Stimulated activated CD8-positive, alpha-beta memory T cell treated with anti-CD3 and anti-CD28 coated beads, Interleukin-2, amount 100 ng/mL, for 1 hour (primary cell): ENCODE measurements at places on chromosomes 6 and 20.

- DNase-seq = no peak
Observed at GRCh38 chr6:51934098-51934497, 153.3 kb downstream of the PKHD1 start.

DNA sequence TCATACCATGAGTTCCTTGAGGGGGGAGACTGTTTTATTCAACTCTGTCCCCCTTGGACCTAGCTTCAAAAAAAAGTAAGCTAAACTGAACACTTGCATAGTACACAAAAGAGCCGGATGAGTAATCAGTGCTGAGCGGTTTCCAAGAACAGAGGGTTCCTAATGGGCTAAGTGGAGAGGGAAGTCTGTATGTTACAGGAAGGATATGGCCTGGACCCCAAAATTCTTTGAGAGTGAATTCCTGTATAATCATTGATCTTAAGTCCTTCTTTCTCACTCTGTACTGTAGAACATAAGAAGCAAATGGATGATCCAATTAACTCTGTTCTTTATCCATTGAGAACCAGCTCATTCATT, 324.7 kb upstream of the CNR1 start:
- no peak for DNase-seq

DNA sequence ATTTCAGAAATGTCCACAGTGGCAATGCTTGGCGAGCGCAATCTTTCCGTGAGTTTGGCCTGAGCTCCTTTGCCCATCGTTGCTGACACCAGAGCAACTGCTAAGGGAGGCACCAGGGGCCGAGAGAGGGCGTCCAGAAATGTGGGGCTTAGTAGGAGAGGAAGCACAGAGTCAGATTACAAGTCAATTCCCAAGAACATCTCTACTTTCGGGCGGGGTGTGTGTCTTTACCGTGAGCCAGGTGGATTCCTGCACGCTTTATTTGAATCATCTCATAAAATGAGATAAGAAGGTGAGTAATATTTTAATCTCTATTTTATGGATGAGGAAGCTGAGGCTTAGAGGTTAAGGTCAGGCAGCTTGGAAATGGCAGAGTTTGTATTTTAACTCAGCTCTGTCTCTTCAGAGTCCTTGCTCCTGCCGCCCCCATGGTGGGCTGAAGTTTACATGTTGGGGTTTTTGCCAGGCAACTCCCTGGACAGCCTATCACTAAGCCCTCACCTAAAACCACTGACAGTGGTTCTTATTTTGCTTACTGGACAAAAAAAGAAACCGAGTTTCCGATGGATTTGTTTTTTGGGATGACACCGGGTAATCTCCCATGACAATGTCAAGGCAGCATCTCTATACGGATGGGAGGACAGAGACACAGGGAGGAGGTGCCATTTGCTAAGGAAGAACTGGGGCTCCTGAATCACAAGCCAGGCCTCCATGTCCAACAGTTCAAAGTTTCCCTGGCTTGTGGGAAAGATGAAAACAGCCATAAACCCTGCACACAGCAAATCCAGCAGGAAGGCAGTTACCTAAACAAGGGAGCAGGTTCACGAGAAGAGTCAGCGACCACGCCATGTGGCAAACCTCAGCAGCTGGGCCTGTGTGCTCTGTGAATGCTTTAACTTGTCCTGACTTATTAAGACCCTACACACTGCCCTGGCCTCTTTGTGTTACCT, 112.6 kb upstream of the SLC24A3 start:
- DNase-seq = no peak

DNA sequence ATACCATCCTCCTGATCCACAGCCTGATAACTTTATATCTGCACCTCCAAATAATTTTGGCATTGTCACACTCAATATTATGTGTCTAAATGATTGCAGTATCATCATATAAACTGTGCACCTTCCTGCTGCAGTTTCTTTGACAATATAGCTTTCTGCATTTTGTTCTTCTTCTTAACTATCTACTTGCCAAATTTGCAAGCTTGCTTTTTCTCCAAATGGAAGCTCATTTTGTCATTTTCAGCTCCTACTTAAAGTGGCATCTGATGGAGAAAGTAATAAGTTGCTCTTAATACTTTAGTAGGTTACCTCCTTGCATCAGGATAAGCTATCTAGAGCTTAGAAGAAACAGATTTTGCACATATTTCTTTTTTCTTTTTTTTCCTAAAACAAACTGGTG, 74.0 kb upstream of the DEFB112 start:
- no peak for DNase-seq

DNA sequence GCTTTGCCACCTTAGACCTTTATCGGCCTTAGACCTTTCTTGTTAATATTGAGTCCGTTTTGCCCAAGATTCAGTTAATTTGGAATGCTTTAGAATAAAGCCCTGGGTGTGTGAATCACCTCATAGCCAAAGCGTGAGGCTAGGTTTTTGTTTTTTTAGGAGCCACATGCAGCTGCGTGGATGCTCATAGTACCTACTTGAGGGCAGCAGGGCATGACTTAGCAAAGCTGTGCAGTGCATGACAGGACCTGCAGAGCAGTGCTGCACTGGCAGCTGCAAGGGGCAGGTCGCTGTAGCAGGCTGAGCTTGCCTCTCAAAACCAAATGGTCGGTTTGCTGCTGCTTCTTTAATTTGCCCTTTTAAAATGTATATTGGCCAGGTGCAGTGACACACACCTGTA, 116.1 kb downstream of the JAG1 start:
- DNase-seq = no peak

DNA sequence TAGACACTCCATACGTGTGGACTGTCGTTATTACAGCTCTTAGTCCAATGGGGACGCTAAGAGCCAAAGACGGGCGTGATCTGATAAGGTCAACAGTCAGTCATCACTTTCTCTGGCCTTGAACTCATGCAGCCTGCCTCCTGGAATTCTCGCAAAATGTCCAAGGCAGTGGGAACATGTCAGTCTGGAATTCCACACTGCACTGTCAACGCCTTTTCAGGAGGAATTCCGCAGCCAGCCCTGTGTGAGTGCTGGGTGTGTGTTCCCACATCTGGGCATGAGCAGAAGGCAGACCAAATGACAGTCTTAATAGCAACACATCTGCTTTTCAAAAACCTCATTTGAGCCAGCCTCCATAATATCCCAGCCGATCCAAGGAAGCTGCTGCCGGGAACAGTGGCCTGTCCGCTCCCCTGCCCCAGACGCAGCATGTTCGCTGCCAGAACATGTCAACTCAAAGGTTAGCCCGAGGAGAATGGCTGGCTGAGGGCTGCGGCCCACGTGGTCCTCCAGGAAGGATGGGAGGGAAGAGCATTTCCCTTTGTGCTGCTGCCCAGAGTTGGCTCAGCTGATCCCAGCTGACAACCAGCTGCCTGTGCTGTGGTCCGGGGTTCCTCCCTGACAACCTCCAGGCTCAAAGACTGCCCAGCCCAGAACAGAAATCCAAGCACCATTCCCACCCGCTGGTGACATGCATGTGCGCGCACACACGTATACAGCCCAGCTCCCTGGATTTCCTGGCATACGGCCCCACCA, 103.1 kb downstream of the SULF2 start:
- no peak for DNase-seq

DNA sequence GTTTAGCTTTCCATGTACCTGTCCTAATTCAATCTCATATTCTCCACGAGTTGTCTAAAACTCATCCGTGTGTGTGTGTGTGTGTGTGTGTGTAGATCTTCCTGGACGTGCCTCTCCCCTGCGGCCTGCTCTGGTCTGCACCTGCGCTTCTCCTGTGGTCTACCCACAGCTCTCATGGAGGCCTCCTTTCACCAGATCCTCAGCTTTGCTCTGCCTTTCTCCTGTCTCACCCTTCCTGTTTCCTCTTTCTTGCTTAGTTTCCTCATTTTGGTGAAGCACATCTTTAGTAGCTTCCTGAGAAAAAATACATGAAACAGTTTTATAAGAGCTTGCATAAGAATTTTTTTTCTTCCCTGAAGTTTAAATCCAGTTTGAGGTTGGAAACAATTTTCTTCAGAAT, 18.1 kb downstream of the SLX4IP start:
- DNase-seq = no peak

- DNase-seq = no peak
Observed at GRCh38 chr20:6838181-6838826, 70.8 kb downstream of the BMP2 start.

DNA sequence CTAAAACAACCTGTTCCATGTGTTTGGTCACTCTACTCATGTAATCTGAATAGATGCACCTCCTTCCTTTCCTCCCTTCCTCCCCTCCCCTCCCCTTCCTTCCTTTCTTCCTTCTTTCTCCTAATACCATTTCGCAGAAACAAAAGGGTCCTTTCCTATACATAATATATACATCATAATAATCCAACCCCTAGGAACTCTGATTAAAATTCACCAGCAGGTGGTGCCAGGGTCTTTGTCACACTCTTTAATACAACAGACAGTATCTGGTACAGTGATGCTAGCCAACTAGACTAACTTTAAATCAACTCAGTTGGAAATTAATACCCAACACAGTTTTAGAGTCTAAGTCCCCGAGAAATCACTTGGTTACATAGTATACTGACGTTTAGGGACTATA, 181.2 kb upstream of the SHLD1 start:
- DNase-seq = peak; percentile 6

GRCh38 chr6:42281570-42281969, 63.9 kb upstream of the MRPS10 start:
- DNase-seq = peak; percentile 39

DNA sequence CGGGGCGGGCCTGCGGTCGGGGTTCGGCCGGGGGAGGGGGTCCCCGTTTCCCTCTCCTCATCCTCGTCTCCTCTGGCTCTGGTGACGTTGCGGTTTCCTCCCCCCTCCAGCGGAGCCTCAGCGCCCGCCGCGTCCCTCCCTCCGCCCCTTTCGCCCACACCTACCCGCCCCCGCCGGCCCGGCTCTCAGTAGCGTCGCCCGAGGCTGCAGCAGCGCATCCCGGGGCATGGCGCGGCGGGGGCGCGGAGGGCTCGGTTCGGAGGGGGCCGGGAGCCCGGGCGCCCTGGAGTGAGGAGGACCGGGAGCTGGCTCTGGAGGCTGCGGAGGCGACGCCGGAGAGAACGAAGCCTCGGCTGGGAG, at the start of gene DSE:
Gene DSE (plus strand): TSS at position 188 of the 360 bp plus-strand sequence. CDS start 28,304 bp downstream, outside the sequence.
- peak; percentile 47 for DNase-seq

DNA sequence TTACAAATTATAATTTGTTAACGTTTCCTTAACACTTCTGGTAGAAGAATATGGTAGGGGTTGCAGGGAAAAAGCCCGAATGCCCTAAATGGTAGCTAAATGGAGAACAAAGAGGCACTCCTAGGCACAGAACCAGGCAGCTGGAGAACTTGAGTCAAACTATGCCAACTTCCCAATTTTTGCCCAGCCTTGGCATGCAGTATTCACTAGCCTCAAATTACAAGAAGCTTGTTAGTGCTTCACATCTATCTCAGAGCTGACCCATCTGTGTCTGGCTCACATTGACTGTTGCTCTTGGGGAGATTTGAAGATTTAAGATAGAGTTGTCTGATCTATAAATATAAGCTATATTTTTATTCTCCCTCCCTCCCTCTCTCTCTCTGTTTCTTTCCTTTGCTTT, 19.4 kb upstream of the LRFN2 start:
- no peak for DNase-seq

DNA sequence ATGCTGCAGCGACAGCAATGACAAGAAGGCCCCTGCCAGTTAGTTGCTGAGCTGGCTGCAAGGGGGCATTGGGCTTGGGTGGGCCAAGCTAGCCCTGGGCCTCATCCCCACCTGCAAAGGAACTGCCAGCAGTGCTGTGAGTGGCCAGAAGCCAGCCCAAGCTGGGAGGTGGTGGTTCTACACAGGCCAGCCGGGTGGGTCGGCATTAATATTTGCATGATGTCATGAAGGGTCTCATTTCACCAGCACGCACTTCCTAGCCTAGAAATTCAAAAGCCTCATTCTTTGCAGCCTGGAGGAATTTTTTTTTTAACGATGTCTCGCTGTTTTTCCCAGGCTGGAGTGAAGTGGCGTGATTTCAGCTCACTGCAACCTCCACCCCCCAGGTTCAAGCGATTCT, 62.0 kb downstream of the IYD start:
- DNase-seq = no peak

GRCh38 chr6:16292432-16292831, 54.0 kb downstream of the GMPR start:
- no peak for DNase-seq

- no peak for DNase-seq
Observed at GRCh38 chr6:53825532-53826321, 30.9 kb downstream of the LRRC1 start.

DNA sequence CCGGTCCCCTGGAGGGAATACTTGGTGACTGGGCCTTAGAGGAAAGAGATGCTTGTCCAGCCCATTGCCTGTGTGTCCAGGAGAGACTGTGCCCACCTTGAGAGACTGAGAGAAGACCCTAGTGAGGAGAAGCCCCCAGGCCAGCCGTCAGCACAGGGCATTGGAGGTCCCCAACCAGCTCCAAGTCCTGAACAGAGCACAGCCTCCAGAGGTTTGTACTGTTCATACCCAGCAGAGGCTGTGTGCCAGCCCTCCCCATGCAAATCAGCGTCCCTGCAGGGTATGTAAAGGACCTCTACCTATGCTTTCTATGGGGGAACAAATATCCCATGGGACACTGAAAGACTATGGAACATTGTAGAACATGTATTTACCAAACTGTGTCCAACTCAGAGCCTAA, 8.4 kb downstream of the HLA-E start:
- DNase-seq = no peak

- DNase-seq = no peak
Observed at GRCh38 chr6:154864066-154864430, 130.8 kb downstream of the SCAF8 start.

- no peak for DNase-seq
Observed at GRCh38 chr6:105609375-105609991, 206.6 kb upstream of the PREP start.

- no peak for DNase-seq
Observed at GRCh38 chr20:54661265-54661664, 185.9 kb downstream of the DOK5 start.

- no peak for DNase-seq
Observed at GRCh38 chr20:49965781-49966305, 16.9 kb upstream of the SNAI1 start.

- no peak for DNase-seq
Observed at GRCh38 chr6:71279740-71280139, 8.9 kb upstream of the OGFRL1 start.

DNA sequence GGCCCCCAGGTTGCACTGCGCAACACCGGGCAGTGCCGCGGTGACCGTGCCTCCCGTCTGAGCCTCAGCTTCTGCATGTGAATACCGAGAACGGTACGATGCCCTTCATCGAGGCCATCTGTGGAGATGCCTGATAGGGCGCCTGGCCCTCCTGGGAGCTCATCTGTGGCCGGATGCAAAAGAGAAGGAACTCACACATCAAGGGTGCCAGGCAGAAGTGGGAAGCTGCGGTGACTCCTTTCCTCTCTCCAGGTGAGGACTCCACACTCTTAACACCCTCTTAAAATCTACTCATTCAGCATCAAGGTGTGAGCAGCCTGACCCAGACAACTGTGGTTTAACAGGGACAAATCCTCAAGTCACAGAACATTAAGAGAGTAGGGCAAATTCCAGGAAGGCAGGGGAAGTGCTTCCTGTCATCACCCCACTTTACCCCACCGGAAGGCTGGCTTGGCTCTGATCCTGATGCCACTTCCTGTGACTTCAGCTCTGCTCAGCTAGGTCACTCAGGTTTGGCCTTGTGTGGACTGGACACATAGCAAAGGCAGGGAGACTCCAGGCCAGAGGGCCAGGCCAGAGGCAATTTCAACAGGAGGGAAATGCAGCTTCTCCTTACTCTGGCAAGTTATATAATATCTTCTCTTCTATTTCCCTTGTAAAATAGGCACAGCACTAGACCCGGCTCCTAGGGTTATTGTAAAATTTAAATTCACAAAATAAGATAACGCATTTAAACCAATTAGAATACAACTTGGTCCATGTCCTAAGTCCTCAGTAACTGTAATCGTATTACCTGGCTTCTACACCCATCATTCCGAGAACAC, 69.4 kb downstream of the CPNE5 start:
- no peak for DNase-seq
